ENCODE measurements at places on chromosomes 1 and 21.

DNA sequence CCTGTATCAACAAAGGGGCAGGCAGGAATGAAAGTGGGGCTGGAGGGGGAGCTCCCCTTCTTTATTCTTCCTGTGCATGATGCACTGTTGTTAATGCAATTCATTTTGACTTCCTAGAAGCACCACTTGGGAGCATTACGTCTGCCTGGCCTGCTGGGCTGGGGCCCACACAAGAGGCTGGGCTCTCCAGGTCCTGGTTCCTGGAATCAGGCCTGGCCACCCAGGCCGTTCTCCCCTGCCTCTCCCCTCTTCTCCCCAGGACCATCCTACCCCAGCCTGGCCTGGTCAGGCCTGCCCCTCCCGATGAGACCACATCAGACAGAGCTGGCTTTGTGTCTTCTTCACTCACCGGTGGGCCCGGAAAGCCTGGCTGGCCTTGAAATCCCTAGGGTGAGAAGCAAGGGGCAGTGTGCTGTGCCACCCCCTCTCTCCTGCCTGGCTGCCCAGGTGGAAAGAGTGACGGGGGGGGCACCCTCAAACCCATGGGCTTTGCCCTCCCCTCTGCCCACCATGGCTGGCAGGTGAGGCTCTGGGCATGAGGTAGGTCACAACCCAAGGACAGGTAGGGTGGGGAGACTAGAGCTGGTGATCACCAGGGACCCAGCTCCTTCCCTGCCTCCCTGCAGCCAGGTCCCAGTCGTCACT lies 20.7 kb upstream of the PEF1 start:
- DNase-seq = no peak

DNA sequence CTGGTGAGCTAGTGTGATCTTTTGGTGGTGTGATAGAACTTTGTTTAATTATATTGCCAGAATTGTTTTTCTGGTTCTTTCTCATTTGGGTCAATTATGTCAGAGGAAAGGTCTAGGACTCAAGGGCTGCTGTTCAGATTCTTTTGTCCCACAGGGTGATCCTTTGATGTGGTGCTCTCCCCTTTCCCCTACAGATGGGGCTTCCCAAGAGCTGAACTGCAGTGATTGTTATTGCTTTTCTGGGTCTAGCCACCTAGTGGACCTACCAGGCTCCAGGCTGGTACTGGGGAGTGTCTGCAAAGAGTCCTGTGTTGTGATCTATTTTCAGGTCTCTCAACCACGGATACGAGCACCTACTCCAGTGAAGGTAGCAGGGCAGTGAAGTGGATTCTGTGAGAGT lies 25.9 kb upstream of the CD84 start:
- no peak for DNase-seq

GRCh38 chr21:16678429-16679160 lies 834.2 kb upstream of the CXADR start:
- no peak for DNase-seq

- DNase-seq = no peak
Measured at GRCh38 chr1:56901716-56902115, 47.1 kb downstream of the C8A start.

DNA sequence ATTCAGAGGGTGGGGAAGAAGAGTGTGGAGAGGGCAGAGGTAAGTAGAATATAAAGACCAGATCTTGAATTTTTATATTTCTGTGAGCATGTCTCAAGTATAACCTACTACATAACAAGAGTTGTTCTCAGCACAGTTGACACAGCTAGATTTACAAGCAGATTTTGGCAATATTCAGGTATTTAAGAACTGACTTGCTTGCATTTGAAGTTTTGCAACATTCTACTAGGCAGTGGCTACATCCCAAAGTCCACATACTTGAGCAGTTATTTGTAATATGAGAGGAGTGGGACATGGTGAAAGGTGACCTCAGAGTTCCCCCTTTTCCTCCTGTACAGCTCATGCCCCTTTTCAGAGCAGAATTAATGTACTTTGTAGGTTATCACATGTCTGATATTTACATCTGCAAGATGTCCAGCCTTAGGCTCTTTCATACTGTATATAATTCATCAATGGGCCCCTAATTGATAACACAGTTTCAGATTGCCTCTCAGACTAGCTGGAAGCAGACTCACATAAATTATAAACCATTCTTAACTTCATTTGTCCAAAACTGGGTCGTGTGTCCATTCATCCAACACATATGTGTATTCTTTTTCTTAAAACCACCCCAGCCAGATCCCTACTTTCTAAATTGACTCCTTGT lies 136.7 kb upstream of the RAVER2 start:
- no peak for DNase-seq

GRCh38 chr1:67060811-67061218 lies 6.9 kb upstream of the SLC35D1 start:
- DNase-seq = no peak

DNA sequence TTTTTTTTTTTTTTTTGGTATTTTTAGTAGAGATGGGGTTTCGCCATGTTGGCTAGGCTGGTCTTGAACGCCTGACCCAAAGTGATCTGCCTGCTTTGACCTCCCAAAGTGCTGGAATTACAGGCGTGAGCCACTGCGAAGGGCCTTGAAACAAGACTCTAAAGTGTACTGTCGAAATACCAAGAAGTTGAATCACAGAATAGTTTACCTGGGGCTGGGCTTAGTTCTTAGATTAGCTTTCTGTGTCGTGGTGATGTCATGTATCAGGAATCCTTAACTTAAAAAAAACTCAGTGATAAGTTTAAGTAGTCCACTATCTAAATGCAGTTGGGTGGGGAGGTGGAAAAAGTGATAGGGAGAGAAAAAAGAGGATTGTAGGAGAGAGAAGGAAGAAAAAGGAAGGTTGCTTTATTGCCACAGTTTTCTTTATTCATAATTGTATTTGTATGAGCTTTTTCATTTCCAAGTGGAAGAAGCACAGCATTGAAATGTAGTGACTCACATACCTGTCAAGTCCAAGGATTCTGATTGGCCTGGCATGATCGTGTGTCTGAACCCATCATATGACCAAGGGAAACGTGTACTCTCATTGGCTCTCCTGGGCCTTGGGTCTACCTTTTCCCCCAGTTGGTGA lies 13.4 kb downstream of the ITSN1 start:
- no peak for DNase-seq

- DNase-seq = no peak
Measured at GRCh38 chr1:155093911-155094621, 15.4 kb downstream of the EFNA3 start.

GRCh38 chr1:87186346-87186745 lies 142.3 kb upstream of the LMO4 start:
- DNase-seq = no peak

DNA sequence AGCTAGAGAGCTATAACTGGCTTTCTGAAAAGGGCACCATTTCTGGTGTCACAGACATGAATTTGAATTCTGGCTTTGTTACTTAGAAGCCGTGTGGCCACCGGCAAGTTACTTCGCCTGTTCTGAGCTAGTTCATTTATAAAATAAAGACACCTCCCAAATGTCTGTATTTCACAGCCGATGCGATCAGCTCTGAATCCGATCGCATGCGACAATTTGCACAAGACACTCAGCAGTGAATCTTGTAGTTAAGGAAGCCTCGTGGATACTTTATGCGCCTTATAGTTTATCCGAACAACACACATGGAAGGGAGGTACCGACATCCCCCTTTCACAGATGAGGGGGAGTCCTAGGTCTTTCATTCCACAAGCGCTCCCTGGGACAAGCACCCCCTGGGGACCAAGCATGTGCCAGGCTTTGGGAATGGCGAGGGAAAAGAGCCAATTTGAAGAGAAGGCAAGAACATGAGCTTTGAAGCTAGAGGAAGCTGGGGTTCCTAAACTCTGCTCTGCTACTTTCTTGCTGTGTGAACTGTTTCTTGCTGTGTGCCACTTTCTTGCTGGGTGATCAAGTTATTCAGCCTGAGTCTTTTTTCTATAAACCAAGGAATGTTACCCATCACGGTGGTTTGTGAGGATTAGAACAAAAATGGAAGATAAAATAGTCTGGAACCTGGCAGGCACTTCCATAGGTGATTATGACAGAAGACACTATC lies 3.9 kb downstream of the ID3 start:
- DNase-seq = no peak

- DNase-seq = no peak
Measured at GRCh38 chr1:29767769-29768425, 531.6 kb downstream of the PTPRU start.

DNA sequence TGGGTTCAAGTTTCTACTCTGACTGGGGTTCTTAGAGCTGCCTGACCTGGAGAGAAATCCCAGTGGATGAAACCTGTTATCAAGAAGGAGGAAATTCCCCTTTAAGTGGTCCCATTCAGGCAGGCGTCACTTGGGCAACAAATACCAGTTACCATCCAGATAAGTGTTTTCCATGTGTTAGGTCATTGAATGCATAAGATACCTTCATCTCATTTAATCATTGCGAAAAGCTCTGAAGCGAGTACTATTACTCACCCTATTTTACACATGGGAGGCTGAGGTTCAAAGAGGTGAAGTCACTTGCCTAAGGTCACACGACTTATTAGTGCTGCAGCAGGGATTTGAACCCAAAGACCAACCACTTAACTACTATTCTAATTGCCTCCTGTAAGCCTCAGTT lies 45.5 kb upstream of the RPL11 start:
- no peak for DNase-seq

- no peak for DNase-seq
Measured at GRCh38 chr1:211588711-211589110, 9.8 kb upstream of the SLC30A1 start.

GRCh38 chr1:54800899-54801759 lies at the start of gene TTC22:
Gene TTC22, minus strand, starts transcription at chr1:54801323. Its CDS starts 160 bp downstream, at chr1:54801163.
- DNase-seq = peak; percentile 64

- DNase-seq = no peak
Measured at GRCh38 chr1:104406728-104407127, 657.0 kb downstream of the AMY1C start.

GRCh38 chr1:161382214-161383019 lies 14.7 kb upstream of the CFAP126 start:
- peak; percentile 48 for DNase-seq

DNA sequence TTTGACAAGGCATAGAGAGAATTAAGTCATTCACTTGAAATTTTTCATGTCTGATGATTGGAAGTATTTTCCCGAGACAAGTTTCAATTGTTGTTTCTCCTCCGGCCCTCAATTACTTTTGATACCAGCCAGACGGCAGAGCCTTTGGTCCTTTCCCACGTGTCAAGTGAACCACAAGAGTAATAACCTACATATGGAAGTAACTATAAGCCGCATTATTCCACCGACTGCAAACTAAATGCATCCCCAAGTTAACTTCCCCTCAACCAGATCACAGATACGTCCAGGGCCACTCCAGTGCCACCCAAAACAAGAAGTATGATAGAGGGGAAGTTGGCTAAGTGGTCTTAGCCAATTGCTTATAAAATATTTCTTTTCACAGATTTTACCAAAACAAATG lies 20.2 kb downstream of the COLGALT2 start:
- no peak for DNase-seq

- DNase-seq = no peak
Measured at GRCh38 chr1:245304698-245305097, 149.9 kb downstream of the KIF26B start.

GRCh38 chr1:82836973-82837680 lies 1036.4 kb downstream of the ADGRL2 start:
- no peak for DNase-seq

DNA sequence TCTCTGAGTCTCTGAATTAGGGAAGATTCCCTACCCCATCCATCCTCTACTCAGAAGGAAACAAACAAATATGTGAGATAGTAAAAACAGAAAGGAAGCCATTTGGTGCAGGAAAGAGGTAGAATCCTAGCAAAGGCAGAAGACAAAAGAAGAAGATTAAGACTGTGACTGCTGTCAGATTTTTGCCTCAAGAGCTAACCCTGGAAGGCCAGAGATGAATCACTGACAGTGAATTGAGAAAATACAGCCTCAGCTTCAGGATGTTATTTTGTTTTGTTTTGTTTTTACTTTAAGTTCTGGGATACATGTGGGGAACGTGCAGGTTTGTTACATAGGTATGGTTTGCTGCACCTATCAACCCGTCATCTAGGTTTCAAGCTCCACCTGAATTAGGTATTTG lies 31.7 kb downstream of the DSTYK start:
- DNase-seq = no peak

DNA sequence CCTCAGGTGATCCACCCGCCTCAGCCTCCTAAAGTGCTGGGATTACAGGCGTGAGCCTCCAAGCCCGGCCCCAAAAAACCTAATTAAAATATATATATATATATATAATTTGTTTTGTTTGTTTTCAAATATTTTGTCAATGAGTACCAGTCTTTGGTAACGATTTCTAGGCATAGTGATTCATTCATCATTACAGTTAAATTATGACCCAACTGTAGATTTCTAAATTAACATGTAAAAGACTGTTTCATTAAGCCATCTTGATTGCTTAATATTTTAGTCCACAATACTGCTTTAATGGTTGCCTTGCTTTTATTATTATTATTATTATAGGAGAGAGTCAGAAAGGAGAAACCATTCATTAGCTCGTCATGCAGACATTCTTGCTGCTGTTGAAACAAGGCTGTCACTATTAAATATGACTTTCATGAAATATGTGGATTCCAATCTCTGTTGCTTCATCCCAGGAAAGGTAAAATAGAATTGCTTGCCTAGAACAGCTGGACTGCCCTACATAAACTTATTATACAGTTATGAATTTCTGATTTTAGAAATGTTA lies 19.9 kb downstream of the FBXO28 start:
- DNase-seq = no peak

DNA sequence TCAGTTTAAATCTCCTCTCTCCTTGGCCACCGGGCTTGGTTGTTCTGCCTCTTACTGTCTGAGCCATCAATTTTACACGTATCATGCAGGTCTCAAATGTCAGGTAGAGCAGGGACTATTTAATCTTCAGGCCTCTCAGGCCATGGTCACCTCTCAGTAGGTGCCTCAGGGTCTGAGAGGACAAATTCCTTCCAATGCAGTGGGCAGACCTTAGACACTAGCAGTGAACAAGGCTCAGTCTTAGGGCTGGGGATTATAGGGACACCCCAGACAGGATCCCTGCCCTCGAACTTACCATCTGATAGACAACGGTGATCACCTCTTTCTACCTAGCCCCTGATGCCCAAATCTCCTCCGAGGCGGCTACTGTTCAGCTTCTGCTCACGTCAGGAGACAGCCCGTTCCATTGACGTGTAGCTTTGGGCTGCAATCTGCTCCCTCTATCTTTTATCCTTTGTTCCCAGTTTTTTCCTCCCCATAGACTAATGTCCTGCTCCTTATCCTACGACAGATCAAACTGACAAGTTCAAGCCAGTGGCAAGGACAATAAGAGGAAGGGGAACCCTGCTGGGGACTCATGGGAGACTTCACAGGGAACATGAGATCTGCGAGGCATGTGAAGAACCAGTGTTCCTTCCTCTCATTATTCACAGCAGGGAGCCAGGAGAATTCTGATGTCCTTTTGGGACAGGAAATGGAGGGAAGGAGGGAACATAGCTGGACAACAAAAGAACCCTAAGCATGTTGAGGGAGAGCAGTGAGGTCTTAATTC lies 1.4 kb upstream of the MYOG start:
- no peak for DNase-seq

DNA sequence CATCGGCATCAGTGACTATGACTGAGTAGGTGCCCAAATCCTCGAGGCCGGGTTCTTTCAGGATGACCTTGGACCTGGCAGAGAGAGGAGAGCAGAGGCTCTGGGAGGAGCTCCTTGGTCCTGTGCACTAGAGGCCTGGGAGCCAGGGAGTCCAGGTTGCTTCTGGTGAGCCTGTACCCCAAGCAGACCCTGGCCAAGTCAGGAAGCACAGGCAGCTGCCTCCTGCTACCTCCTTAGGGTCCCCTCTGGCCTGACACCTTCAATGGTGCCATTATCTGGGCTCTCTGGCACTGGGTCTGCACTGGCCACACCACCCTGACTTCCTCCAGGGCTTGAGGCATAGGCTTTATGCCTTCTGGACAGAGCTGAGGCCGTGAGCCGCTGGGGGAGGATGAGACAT lies 37.7 kb downstream of the MYOM3 start:
- no peak for DNase-seq

GRCh38 chr1:195590649-195591048 lies 1017.6 kb downstream of the KCNT2 start:
- DNase-seq = no peak

Data from naive B cell (primary cell).